ENCODE measurements at places on chromosomes 6 and 20. TPM values are rescaled to one million over a fixed set of nuclear protein-coding genes. Genes with fewer than 3 reads are reported as not detected.
A peak's percentile ranks its signal among the peaks of the same experiment; 100 is the strongest.

MYB gene
- 0.90 TPM for total RNA-seq

PLCB4 gene
- 28.3 TPM for total RNA-seq

BMP7 gene
- not detected for total RNA-seq

RSPH3 gene
- total RNA-seq: 3.0 TPM

ZC3H12D gene
- not detected for total RNA-seq

ADGRF5 gene
- not detected for total RNA-seq

DNA sequence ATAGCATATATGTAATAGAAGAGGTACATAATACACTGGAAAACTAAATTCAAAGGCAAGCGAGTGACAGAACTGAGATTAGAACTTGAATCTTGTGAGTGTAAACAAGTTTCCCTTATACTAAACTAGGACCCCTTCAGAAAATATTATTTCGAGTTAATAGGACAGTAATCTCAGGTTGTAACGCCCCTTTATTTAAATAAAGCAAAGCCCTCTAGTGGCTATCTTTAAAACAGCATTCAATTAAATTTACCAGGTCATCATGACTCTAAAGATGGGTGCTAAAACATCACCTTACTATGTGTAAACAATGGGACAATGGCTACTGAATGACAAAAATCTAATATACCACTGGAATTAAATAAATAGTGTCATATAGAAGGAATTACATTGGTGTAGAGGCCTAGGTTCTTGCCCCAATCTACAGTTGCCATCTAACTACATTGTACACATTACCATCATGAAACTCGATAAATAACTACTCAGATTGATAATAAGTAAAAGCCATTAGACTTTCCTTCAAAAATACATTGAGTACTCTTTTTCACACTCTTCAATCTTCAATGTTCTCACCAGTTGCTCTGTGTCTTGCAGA lies 255.4 kb upstream of the IRAK1BP1 start:
- H3K27me3 ChIP-seq: no peaks in the 10 kb centered on the region
- no peaks in the 10 kb centered on the region for H3K36me3 ChIP-seq
- no peak for DNase-seq
- H3K4me1 ChIP-seq: peaks cover 10% of the 10 kb centered on the region

GRCh38 chr20:63518946-63519667 lies 1.5 kb upstream of the PPDPF start:
- H3K36me3 ChIP-seq: peaks cover 23% of the 10 kb centered on the region
- H3K4me1 ChIP-seq: peaks cover 13% of the 10 kb centered on the region
- H3K27me3 ChIP-seq: no peaks in the 10 kb centered on the region
- DNase-seq: no peak
- H3K4me3 ChIP-seq: peak overlapping the region; percentile 97
- peak overlapping the region; percentile 57 for H3K27ac ChIP-seq

DNA sequence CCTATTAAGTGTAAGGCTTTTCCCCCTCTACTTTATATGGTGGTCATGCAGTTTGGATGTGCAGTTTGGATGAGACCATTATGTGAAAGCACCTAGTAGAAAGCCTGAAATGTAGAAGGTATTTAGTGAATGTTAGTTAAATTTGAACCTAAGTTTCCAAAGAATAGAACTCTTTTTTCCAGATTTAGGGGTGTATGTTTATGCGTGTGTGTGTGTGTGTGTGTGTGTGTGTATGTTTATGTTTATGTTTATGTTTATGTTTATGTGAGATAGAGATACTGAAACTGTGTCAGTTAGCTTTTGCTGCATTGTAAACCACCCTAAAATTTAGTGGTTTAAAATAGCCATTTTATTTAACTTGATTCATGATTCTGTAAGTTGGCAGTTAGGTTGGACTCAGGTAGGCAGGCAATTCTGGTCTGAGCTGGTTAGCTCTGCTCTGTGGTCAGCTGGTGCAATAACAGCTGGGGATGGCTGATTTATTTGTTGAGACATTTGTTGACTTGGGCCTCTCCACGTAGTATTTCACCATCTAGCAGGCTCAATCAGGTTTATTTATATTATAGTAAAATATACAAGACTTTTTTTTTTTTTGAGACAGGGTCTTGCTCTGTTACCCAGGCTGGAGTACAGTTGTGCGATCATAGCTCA lies 54.0 kb downstream of the STK4 start:
- H3K27me3 ChIP-seq: no peaks in the 10 kb centered on the region
- H3K27ac ChIP-seq: no peak overlapping the region
- DNase-seq: peak; percentile 33
- H3K36me3 ChIP-seq: peaks cover 4% of the 10 kb centered on the region

DNA sequence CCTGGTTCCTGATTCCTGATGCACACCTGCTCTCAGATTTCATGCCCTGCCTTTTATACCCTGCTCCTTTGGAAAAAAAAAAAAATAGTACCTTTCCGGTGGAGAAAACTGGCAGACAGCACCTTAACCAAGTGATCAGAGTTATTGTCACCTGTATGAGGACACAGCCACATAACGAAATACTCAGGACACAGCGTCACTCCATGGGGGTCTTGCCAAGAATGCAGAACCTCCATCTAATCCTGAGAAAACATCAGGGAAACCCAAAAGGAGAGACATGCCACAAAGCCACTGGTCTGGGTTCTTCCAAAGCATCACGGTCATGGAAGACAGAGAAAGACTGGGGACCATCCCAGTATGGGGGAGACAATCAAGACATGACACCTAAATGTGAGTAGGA lies 29.1 kb downstream of the BFSP1 start:
- H3K27me3 ChIP-seq: peaks cover 8% of the 10 kb centered on the region
- no peak for DNase-seq
- no peak overlapping the region for H3K4me3 ChIP-seq

DNA sequence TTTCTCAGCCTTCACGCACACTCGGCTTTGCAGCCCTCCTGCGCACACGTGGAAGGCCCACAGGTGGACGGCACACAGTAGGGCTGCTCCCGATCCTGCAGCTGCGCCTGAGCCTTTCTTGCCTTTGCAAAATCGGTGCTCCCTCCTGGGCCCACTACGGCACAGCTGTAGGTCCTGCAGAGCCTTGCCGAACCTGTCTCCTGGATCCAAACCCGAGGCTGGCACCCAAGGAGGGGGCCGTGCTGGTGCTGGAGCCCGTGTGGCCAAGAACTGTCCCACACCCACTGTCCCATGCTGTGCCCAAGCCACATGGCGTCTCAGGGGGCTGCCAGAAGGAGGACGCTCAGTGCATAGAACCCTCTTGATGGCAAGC lies 227.4 kb downstream of the TTLL2 start:
- H3K36me3 ChIP-seq: no peaks in the 10 kb centered on the region
- H3K27me3 ChIP-seq: no peaks in the 10 kb centered on the region
- DNase-seq: no peak
- H3K4me3 ChIP-seq: no peak overlapping the region
- H3K4me1 ChIP-seq: no peaks in the 10 kb centered on the region

- no peak for DNase-seq
- H3K4me3 ChIP-seq: no peak overlapping the region
- H3K27ac ChIP-seq: no peak overlapping the region
- H3K27me3 ChIP-seq: no peaks in the 10 kb centered on the region
Measured at GRCh38 chr20:7883741-7884140, 56.5 kb downstream of the HAO1 start.

GRCh38 chr20:8073024-8073832 lies 53.7 kb upstream of the TMX4 start:
- peak; percentile 90 for DNase-seq
- H3K4me3 ChIP-seq: no peak overlapping the region
- H3K27me3 ChIP-seq: no peaks in the 10 kb centered on the region
- peak overlapping the region; percentile 73 for H3K27ac ChIP-seq

DNA sequence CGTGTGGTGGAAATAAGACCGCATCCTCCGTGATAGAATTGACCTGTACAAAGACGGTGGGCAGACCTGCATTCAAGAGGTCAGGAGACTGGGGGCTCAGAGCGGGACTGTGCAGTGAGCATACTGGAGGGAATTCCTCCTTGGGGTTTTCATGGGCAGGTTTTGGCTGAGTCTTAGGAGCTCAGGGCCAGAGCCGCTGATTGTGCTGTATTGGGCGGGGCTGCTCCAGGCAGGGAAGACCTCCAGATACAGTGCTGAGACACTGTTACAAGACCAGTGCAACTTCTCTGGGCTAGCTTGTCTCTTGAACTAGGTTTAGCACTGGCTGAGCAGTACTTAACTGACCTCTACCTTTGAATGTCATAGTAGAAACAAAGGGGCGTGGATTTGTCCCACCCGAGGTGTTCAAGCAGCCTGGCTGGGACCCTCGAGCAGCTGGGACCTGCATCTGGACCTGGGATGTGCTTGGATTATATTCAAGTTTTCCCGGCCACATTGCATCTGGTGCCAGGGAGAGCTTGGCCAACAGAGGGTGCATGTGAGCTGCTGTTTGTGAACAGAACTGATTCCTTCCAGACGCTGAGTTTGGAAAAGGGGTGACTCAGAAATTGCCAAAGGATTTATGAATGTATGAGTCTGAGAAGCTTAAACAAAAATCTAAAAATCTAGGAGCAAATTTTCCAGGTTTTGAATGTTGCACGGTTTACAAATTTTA lies 33.4 kb upstream of the SLC22A1 start:
- DNase-seq: peak; percentile 89
- H3K27me3 ChIP-seq: no peaks in the 10 kb centered on the region
- H3K36me3 ChIP-seq: peaks cover 71% of the 10 kb centered on the region

GRCh38 chr6:111664565-111665030 lies 58.9 kb upstream of the TRAF3IP2 start:
- H3K27ac ChIP-seq: 0 out of 2 replicates have a peak overlapping the region, but pooled peaks have one; percentile 26
- no peaks in the 10 kb centered on the region for H3K27me3 ChIP-seq
- peaks cover 1% of the 10 kb centered on the region for H3K36me3 ChIP-seq

DNA sequence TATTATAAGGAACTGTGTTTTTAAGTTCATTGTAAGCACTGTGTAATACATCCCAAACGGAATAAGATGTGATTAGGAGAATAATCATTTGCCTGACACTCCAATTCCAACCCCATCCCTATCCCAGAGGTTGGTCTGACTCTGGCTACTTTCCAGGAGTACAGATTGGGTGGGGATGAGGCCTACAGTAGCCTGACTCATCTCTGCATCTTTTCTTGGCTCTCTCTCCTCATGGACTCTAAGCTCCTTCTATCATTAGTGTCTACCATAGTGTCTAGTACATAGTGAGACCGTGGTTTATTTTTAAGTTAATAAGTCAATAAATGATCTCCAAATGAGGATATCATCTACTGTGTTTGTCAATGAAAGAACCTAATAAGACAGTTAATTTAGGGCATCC lies 92.2 kb upstream of the CNKSR3 start:
- no peak overlapping the region for H3K27ac ChIP-seq
- H3K4me3 ChIP-seq: no peak overlapping the region
- H3K36me3 ChIP-seq: no peaks in the 10 kb centered on the region
- H3K27me3 ChIP-seq: no peaks in the 10 kb centered on the region
- no peaks in the 10 kb centered on the region for H3K4me1 ChIP-seq

DNA sequence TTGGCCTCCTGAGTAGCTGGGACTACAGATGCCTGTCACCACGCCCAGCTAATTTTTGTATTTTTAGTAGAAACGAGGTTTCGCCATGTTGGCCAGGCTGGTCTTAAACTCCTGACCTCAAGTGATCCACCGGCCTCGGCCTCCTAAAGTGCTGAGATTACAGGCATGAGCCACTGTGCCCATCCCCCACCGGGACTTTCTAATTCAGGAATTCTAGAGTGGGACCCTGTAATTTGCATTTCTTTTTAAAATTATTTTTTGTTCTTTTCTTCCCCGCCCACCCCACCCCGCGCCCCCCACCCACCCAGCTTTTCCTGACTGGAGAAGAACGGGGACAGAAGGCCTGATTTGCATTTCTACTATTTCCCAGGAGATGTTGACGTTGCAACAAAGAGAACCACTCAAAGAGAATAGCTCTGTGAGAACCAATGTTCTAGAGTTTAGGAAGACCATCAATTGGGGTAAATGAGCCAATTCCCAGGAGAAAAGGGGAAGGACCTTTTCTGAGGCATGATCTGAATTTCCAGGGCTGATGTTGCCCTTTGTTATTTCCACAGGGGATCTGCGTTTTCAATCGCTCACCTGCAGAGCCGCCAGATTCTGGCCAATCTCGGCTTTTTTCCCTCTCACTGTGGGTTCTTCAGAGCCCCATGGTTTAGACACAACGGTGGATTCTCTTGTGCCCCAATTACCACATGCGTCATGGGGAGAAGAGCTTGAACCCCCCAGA lies 33.2 kb upstream of the TFAP2C start:
- no peak for DNase-seq
- no peak overlapping the region for H3K4me3 ChIP-seq
- peaks cover 2% of the 10 kb centered on the region for H3K27me3 ChIP-seq
- no peak overlapping the region for H3K27ac ChIP-seq
- no peaks in the 10 kb centered on the region for H3K36me3 ChIP-seq
- no peaks in the 10 kb centered on the region for H3K4me1 ChIP-seq

DNA sequence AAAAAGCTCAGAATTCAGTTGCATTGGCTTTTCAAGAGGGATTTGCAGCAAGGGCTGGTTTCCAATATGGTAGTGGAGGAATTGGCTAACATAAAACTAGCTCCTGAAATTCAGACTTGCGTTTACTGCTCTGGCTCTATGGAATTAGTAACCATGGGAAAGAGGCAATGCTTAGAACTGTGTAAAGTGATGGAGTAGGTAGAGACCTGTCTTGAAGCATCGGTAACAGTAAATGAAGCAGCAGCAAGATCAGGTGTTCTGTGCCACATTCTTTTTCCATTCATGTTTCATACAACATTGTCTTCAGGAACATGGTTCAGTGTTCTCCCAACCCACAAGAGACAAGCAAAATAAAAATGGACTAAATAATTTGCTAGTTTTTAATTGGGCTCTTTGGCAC lies 6.5 kb downstream of the IRF4 start:
- H3K27me3 ChIP-seq: peaks cover 68% of the 10 kb centered on the region
- no peak overlapping the region for H3K27ac ChIP-seq
- DNase-seq: no peak
- no peaks in the 10 kb centered on the region for H3K4me1 ChIP-seq

DNA sequence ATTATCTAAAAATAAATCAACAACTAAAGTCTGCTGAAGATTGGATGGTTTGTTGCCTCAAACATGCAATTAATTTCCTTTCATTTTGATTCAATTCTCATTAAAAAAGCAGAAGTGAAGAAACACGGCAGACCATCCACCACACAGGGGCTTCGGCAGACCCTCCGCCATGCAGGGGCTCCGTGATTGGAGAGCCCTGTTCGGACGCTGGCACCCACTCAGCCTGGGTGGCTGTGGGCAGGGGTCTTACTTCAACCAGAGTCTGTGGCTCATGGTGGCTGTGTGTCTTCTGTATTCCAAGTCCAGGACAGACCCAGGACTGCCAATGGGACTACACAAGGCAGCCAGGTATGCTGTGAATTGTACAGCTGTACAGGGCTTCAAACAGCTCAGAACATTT lies 86.9 kb upstream of the FRMD1 start:
- peaks cover 3% of the 10 kb centered on the region for H3K4me1 ChIP-seq
- H3K27me3 ChIP-seq: no peaks in the 10 kb centered on the region
- H3K27ac ChIP-seq: no peak overlapping the region

All from IMR-90 (cell line).